ENCODE measurements at places on chromosomes 12 and 14.

GRCh38 chr12:51548241-51548640, 42.8 kb upstream of the SCN8A start:
- no peak for DNase-seq

- DNase-seq, result no peak
Measured at GRCh38 chr12:63013302-63013701, 78.4 kb upstream of the PPM1H start.

GRCh38 chr14:94328196-94328595, 5.1 kb upstream of the SERPINA6 start:
- no peak for DNase-seq

DNA sequence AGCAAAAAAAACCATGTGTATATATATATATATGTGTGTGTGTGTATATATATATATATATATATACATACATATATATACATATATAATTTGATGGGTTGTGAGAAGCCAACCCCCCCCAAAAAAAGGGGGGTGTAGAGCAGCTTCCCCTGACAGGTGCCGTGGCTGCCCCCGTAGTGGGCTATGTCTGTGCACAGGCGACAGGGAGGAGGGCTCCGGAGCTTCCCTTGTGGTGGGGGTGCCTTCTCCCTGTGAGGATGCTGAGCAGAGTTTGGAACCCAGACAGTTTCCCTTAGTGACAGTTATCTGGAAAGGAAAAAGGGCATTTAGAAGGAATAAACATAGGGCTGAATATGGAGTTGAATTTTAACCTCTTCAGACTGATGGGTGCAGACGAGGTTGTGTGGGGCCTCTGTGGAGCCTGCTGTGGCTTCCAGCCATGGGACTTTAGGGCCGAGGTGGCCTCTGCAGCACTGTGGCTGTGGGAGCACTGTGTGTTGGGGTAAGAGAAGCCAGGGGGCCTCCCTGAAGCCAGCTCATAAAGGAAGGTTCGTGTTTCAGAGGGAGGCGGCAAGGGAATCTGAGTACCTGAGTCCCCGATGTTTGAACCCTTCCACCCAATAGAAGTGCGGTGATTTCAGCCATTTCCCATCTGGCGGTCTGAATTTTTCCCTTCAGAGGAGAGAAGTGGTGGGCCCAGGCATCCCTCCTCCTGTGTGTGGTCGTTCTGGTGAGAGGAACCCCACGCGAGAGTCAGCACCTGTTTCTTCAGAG, 19.8 kb downstream of the XRCC3 start:
- DNase-seq, result no peak

- DNase-seq, result no peak
Measured at GRCh38 chr12:91551927-91552326, 369.3 kb upstream of the DCN start.

DNA sequence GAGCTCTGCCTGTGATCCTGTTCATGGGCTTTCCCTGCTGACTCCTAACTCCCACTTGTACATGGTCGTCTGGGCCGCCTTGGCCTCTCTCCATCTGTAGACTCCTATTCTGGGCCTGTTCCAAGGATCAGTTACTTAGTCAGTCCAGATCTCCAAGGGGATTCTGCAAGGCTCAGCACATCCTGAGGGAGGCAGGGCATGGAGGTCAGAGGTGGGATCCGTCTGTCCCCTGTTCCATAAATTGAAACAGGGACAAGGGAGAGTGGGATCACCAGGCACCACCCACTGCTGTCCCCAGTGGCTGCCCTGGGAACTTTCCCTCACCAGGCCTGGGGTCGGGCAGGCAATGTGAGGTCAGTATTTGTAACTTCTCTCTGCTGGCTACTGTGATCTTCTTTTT, 43.5 kb downstream of the KCTD10 start:
- no peak for DNase-seq

GRCh38 chr12:51974646-51975045, 23.1 kb downstream of the ACVR1B start:
- no peak for DNase-seq

- no peak for DNase-seq
Measured at GRCh38 chr12:50859621-50860310, 17.0 kb downstream of the TMPRSS12 start.

GRCh38 chr12:80707126-80707829, at the start of gene MYF6:
TSS of gene MYF6 (plus strand) at chr12:80707634. CDS start at chr12:80707720, 86 bp downstream.
- DNase-seq, result no peak

GRCh38 chr14:28308734-28309133, 457.9 kb upstream of the FOXG1 start:
- no peak for DNase-seq

GRCh38 chr14:61866932-61867920, 105.0 kb downstream of the SNAPC1 start:
- DNase-seq, result no peak

DNA sequence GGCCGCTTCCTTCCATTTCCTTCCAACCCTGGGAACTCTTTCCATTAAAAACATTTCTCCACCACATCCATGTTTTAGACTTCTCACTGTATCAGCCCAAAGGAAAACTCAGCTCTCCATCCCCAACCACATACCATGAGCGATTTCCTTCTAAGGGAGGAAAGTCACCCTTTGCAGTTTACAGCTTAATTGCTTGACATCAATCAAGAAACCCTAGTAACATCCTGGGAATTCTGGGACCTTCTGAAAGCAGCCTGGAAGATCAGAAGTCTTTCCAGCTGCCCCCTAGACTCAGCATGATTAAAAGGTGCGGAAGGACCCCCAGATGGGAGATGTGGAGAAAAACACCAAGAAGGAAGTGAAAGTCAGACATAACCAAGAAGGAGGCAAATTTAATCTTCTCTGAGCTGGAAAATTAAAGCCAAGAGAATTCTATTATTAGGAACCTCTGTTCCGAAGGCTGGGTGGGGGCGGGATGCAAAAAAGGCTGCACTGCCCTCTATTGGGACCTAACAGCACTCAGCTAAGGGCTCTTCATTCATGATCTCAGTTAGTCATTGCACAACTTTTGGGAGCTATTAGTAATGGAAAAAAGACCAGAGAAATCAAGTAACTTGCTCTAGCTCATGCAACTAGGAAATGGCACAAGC, 73.3 kb upstream of the PLXNC1 start:
- peak; percentile 74 for DNase-seq

DNA sequence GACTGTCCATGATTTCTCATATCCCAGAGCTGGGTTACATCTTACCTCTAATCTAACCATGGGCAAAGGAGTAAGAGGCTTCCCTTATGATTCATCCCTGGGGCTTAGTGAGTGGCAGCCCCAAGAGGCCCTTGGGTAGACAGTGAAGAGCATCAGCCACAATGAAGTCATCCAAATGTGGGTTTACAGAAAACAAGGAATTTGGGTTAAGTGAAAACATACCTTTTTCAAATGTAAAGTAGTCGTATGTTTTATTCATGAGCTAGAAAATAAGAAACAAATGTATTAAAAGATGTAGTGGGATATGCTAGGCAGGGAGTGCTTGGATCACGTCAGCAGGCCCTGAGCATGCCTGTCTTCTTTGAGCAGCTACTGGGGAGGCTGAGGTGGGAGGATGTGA, 54.0 kb upstream of the ELK3 start:
- no peak for DNase-seq

DNA sequence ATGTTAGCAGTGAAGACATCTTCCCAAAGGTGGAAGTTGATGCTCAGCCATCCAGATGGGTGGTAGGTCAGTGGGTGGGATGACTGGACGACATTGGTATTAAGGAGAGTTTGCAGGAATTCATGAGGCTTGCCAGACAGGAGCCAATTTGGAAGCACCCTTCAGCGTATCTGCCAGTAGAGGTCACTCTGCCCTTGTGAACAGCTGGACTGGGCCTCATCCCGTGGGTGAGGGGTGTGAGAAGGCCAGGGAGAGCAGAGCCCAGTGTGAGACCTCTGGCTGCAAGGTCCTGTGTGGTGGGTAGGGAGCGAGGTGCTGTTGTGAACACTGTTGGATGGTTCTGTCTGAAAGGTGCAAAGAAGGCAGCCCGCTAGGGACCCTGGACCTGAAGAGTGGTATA, 37.7 kb downstream of the SLC5A8 start:
- DNase-seq, result no peak

DNA sequence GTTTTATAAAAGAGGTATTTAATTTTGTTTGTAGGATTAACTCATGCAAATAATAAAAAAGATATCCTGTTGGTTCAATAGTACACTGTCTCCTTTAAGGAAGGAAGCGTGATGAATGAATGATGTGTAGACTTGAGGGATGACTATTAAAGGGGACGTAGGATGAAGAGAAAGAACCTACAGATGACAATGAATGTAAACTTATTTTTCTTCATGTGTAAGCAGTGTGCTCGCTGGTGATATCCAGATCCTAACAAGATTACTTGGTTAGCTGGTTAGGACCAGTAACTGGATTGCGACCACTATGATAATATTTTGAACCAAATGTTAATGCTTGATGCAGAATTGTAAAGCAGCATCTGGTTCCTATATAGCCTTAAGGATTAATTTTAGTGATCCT, 2.6 kb downstream of the ARF6 start:
- no peak for DNase-seq

GRCh38 chr12:85949253-85949652, 75.2 kb downstream of the NTS start:
- no peak for DNase-seq

DNA sequence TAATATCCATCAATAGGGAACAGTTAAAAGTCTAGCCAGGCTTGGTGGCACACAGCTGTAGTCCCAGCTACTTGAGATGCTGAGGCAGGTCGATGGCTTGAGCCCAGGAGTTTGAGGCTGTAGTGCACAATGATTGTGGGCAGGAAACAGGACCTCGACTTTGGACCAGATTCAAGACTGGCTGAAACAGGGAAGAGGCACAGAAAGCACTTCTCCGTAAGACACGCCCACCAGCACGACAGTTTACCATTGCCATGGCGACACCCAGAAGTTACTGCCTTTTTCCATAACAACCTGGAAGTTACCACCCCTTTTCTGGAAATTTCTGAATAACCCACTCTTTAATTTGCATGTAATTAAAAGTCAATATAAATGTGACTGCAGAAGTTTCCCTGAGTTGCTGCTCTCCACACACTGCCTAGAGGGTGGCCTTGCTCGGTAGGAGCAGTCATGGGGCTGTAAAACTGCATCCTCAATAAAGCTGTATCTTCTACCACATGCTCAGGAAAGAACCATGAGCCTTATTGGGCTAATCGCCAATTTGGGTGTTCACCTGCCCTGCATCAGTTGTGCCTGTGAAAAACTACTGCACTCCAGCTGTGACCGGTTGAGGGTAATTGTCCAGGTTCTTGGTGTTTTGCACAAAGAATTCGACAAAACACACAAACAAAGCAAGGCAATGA, 4.6 kb upstream of the LRRC23 start:
- peak; percentile 67 for DNase-seq

DNA sequence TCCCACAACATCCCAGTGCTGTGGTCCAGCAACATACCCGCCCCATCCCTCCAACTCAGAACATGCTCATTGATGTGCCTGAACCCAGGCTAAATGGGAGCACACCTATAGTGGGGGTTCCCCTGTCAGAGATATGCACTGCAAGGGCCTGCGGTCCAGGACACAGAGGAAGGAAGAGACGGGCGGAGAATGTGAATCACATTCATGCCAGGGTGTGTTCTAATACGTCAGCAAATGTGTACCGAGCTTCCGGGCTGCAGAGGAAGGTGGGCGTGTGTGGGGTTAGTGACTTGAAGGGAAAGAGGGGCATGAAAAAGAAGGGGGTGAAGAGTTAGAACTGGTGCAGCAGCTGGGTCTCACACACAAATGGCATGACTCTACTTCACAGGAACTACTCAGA, 83.7 kb downstream of the DPF3 start:
- DNase-seq, result no peak

GRCh38 chr12:78121969-78122610, 291.4 kb downstream of the NAV3 start:
- no peak for DNase-seq

DNA sequence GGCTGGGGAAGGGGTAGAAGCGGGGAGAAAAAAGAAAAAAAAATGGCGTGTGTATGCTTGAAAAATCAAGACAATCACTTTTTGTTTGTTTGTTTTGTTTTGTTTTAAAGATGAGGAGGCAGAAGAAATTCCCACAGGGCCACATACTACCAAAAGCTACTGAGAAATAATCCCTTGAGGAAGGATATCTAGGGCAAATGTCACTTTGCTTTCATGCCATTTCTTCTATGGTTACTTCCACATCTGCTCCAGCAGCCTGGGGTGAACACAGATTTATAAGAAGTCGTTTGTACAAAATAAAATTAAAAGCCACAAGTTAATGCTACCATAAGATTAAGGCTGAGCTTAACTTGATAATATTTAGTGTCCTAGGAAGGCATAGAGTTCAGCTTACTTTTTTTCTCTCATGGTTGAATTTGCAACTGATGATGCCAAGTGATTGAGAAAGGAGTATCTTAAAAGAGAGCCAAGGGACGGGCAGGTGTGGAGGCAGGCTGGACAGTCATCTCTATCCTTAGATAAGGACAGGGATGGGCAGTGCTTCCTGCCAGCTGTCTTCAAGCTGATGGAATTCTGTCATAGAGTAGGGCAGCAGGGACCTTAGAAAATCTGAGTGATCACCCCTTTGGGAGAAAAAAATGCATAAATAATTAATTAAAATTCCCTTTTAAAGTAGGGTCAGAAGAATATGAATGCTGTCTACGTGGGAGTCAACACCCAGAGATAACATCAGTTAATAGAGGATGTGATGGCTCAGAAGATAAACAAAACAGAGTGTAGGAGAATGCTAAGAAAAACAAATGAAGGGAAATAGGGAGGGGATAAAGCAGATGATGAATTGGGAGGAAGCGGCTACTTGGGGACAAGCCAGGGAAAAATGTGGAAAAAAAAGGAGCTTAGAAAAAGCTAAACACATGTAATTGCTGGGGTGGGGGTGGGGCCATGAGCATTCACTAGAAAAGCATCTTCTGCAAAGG, 57.1 kb downstream of the DYRK2 start:
- DNase-seq, result no peak

- DNase-seq, result no peak
Measured at GRCh38 chr14:104373055-104373854, 206.3 kb upstream of the C14orf180 start.

- no peak for DNase-seq
Measured at GRCh38 chr12:72978999-72979398, 706.8 kb downstream of the TRHDE start.

GRCh38 chr12:81207664-81208063, 129.8 kb downstream of the ACSS3 start:
- no peak for DNase-seq

DNA sequence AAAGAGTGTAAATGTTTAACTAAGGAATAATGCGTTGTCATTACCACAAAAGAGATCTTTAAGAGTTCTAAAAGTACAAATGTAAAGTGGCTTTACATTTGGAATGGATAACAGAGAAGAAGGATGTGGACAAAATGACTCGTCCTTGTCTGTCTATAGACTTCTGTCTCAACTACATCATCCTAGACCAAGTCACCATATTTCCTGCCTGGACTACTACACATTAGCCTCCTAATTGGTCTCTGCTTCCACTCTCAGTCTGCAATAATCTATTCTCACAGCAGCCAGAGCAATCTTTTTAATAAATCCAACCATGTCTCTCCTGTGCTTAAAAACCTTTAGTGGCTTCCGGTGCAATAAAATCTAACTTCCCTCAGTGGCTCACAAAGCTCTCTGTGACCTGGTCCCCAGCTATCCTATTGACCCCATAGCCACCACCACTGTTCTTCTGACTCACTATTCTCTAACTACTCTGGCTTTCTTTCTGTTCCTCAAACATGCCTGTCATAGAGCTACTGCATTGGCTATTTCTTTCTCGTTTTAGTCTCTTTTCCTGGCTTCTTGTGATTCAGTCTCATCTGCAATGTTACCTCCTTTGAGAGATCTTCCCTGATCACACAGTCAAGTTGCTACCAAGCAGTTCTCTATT, 91.1 kb downstream of the MYF5 start:
- DNase-seq, result no peak

- DNase-seq, result no peak
Measured at GRCh38 chr14:105840266-105841021, 314.1 kb downstream of the TMEM121 start.

- DNase-seq, result no peak
Measured at GRCh38 chr14:65424531-65424930, 12.0 kb downstream of the FUT8 start.
